Chondrocyte (in vitro differentiated cells): ENCODE measurements at places on chromosomes 7 and 10. TPM values are rescaled to one million over a fixed set of nuclear protein-coding genes. Genes with fewer than 3 reads are reported as not detected.

GRCh38 chr10:3186368-3186767 lies 13.8 kb upstream of the PITRM1 start:
- no peak for DNase-seq

GRCh38 chr7:139645572-139646523 lies 122.4 kb downstream of the CLEC2L start:
- DNase-seq = no peak

DNA sequence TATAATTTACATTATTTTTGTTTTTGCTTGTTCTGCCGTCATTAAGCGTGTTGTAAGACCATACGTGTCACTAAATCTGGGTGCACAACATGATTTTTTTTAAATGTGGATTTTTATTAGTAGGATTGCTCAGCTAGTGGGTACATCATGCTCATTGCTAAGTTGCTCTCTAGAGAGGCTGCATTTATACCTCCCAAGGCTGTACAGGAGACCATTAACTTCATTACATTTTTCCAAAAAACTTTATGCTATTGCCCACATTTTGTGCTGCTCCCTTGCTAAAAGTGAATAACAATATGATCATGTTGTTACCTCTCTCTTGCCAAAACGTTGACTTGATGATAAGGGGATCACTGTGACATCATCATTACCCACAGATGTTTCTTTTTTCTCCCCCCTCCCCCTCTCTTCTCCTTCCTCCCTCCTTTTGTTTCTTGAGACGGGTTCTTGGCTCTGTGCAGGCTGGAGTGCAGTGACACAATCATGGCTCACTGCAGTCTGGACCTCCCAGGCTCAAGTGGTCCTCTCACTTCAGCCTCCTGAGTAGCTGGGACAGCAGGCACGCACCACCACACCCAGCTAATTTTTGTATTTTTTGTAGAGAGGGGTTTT lies 65.1 kb downstream of the BMPR1A start:
- DNase-seq = no peak

DNA sequence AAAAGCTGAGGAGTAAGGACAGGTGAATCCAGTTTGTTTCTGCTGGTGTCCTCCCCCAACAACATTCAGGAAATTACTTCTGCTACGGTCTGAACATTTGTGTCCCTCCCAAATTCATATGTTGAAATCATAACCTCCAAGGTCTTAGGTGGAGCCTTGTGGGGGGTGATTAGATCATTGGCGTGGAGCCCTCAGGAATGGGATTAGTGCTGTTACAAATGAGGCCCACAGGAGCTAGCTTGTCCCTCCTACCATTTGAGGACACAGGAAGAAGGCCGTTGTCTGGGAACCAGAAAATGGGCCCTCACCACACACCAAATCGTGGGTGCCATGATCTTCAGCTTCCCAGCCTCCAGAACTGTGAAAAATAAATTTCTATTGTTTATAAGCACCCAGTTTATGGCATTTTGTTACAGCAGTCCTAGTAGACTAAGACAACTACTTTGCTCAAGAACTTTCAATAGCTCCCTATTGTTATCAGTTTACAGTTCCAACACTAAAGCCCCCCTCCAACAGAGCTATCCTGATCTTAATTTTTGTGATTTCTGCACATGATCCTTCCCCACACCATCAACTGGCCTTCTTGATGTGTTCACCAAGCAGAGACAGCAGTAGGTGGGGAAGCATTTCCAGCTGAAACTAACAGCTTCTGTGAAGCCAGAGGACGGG lies 2.1 kb upstream of the LRMDA start:
- DNase-seq = no peak

- no peak for DNase-seq
These were observed 82.0 kb downstream of the SND1 start for GRCh38 chr7:127733986-127734385.

GRCh38 chr10:43131906-43132305 lies 6.3 kb upstream of the CSGALNACT2 start:
- no peak for DNase-seq

DNA sequence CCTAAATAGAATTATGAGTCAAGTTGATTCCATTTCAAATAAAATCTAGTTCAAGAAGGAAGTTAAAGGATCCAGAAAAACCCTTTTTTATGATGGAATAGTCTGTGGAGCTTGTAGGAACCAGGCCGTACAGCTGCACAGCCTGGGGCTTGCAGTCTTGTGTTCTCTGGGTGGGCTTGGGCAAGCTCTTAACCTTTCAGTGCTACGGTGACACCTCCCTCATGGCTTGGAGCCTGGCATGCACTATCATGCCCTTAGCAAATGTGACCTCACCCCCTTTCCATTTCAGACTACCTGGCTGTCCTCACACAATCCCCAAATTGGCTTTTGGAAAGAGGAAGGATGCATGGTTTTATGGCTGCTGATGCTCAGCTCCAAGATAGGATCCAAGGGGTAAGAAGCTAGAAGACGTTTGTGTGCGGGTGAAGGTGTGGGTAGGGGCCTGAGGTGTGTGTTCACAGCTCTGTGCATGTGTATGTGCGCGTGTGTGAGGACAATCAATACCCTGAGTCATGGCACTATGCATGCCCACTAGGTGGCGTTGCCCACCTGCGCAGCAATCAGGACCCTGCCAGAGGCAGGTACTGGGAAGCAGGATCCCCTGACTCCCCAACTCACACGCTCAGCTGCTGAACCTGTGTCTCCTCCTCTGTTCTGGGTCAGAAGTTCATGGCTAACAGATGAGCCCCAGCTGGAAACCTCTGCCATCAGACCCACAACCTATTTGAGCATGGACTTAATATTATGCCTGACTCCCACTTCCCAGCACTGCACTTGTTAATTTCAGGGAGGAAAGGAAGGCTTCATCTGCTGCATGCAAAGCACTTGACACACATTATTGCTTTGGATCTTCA lies 113.4 kb downstream of the PTPN20 start:
- DNase-seq = no peak

DNA sequence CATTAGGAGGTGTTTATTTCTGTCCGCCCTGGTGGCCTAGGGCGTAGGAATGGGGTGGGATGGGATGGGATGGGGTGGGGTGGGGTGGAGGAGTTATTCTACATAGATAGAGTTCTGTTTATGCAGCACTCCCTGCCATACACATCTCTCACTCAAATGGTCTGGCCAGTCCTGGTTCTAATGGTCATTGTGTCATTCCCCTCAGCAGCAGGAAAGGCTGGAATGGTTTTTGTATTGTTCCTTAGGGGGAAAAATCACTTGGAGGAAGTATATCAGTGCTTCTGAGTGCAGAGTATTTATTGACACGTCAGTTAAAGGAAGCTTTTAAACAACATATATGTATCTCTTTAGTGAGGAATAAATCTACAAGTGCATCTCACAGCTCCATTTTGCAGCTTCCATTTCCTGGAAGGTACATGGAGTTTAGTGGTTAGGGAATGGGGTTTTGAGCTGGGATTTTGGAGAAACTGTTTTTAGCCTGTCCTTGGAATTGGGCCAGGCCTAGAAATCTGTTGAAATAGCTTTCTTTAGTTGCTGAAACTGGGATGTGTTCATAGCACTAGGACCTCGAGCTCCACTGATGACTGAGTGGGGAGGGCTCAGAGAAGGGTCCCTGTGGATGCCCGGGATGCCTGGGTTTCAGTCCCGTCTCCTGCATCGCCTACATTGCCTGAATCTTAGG lies 8.3 kb downstream of the TSPAN14 start:
- no peak for DNase-seq

DNA sequence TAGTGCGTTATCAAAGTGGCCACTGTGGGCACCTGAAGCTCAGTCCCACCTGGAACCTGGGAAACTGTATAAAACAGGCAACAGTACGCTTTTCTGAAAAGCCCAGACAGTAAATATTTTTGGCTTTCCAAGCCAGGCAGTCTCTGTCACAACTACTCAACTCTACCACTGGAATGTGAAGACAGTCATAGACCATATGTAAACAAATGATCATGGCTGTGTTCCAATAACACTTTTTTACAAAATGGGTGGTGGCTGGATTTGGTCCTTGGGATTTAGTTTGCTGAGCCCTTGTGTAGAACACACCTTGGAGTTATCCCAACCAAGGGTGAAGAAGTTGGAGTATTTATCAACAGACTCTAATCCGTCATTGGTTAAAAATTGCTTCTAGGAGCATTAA lies 259.9 kb downstream of the SKIDA1 start:
- DNase-seq = no peak

DNA sequence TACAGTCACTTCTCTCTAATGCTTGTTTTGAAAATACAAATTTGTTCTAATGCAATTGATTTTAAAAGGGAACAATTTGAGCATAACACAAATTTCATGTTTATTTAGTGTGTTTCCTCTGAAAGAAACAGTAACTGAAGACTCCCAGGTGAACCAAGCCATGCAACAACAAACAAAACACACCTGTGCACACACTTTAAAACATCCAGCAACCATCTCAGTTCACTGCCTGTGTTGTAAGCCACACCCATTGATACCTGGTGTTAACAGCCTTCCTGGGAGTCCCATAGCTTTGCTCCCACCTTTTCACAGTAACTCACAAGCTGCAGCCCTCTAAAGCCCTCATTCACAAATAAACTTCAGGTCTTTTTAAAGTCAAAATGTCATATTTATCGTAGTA lies 89.3 kb downstream of the DOCK4 start:
- no peak for DNase-seq

DNA sequence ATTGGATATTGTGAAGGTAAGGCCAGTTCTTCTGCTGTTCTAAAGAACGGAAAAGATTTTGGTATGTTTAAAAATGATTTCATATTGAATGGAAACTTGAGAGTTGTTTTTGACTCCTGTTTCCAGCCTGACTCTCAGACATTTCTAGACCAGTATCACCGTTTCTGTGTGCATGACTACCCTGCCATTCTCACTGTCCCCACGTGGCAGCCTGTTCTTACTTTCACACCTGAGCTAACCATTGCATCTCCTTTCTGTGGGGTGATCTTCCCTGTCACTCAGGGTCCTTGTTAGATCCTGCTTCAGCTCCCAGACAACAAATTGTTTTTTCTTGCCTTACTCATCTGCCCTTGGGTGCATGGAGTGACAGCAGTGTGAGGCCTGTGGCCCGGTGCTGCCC lies 38.9 kb downstream of the GLRX3 start:
- DNase-seq = no peak

- DNase-seq = no peak
These were observed 963.4 kb downstream of the CNTNAP2 start for GRCh38 chr7:147079921-147080420.

GRCh38 chr10:75640381-75640780 lies 209.0 kb downstream of the LRMDA start:
- no peak for DNase-seq

DNA sequence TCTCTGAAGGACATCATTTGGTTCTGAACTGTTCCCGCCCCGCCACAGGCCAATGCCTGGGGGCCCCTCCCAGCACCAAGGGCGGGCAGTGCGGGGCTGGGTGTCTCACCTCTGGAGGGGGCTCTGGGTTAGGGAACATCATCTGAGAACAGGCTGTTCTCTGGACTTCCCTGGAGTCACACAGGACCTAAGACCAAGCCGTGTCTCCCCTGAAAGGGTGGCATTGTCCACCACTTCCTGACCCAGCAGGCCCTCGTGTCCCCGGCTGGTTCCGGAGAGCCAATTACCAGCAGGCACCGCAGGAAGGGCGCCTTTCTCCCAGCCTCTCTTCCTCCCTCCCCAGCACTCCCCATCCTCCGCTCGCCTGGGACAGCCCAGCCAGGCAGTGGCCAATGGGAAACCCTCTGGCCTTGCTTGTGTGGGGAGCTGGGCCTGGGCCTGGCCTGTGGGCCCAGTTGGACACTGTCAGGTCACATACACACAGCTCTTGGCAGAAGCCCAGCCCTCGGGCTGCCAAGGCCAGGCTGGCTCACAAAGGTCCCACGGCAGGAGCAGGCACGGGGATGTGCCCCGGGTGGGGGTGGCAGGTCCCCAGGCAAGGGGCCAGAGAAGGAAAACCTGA lies 119.5 kb downstream of the SPDYE5 start:
- no peak for DNase-seq

DNA sequence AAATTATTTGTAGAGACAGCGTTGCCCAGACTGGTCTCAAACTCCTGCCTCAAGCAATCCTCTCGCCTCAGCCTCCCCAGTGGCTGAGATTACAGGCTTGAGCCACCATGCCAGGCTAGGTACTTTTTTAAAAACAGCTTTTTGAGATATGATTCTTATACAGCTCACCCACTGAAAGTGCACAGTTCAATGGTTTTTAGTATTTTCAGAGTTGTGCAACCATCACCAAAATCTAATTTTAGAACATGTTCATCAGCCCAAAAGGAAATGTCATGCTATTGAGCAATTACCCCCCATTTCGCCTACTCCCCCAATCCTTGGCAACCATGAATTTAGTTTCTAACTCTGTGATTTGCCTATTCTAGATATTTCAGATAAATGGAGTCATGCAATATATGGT lies 73.7 kb downstream of the EVX1 start:
- DNase-seq = no peak

DNA sequence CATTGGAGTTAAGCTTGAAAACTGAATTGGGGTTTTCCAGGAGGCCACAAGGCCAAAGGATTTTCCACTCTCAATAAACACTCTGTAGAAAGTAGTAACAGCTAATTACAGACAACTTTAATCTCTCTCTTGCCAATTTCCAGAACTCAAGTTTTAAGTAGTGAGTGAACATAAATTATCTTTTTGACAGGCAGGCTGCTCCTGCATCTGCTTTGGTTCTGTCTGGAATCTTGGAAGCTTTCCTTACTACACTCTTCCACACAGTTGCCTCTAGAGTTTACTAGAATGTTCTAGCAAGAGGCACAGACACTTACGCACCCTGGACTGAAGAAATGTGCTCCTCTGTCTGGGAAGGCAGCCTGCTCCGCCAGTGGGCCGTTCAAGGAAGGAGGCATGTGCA lies 90.5 kb upstream of the WAC start:
- no peak for DNase-seq

DNA sequence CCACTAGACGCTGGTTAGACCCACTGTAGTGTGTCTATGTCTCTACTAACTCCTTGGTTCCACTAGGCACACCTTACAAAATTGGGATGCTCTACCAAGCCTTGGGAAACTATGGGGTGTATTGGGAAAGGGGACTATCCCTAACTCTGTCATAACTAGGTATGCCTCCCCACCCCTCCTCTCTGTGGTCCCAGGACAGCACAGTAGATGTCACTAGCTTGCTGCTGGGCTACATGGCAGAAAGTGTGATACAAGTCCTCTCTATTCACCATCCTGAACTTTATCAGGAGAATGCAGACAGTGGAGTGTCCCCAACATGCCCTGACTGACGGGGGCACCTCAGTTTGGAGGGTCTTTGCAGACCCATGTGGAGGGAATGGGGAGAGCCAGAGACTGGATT lies 30.3 kb upstream of the TMEM273 start:
- DNase-seq = no peak

Gene PNLIPRP2
- total RNA-seq = not detected in 3 replicates

Gene ARID5B
- total RNA-seq = 75.2 to 95.2 TPM (median 93.6 TPM) in 3 replicates

Gene ARF5
- total RNA-seq = 137 to 143 TPM (median 137 TPM) in 3 replicates

Gene TFEC
- 0.05 to 0.23 TPM (median 0.17 TPM) in 3 replicates for total RNA-seq

Gene WDR37
- total RNA-seq = 10.9 to 15.5 TPM (median 12.4 TPM) in 3 replicates

Gene ASIC3
- 2.2 to 4.9 TPM (median 2.4 TPM) in 3 replicates for total RNA-seq
